ENCODE measurements at places on chromosomes 5 and 9. TPM values are rescaled to one million over a fixed set of nuclear protein-coding genes. Genes with fewer than 3 reads are reported as not detected.

DNA sequence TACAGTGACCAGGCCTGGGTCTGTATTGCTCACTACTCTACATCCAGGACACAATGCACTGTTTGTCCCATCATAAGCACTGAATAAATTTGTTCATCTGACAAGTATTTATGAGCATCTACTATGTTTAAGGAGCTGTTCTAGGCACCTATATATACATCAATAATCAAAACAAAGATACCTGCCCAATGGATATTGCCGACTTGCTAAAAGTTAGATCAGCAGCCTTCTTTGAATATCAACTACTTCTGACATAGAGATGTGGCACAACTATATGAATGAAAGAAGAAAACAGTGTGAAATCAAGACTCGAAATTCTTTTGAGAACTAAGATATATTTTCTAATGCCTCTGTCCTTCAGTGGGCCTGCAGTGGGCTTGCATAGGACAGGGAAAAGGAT, 215.7 kb downstream of the ARL15 start:
- DNase-seq, result no peak

IFNA13 gene
- total RNA-seq, result not detected

FOXD4L4 gene
- total RNA-seq, result not detected

GRCh38 chr5:43038496-43038989, 1.6 kb downstream of the ANXA2R start:
- DNase-seq, result peak; percentile 58

CBY3 gene
- total RNA-seq, result 0.67 TPM

DNA sequence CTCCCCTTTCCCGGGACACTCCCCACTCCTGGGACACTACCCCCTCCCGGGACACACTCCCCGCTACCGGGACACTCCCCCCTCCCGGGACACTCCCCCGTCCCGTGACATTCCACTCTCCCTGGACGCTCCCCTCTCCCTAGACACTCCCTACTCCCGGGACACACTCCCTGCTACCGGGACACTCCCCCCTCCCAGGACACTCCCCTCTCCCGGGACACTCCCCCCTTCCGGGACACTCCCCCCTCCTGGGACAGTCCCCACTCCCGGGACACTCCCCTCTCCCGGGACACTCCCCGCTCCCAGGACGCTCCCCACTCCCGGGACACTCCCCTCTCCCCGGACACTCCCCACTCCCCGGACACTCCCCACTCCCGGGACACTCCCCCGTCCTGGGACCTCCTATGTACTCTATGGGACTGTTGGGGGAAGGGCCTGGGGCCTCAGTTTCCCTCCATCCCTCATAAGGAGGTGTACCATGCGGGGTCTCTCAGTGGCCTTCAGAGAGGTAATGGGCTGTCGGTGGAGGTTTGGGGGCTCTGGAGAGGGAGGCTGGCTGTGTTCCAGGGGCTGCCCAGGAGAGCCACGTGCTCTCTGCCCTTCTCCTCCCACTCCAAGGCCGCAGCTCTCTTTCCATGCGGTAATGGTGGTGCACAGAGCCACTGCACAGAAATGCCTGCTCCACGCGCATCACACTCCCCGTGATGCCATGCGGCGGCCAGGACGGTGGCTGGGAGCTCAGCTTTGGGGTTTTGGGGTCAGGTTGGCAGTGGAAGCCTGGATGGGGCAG, 96.2 kb downstream of the RXRA start:
- DNase-seq, result no peak

PCDHGA6 gene
- total RNA-seq, result 0.10 TPM

GRCh38 chr9:137319739-137320551, 17.9 kb upstream of the NRARP start:
- no peak for DNase-seq

CATSPER3 gene
- 0.53 TPM for total RNA-seq

DNA sequence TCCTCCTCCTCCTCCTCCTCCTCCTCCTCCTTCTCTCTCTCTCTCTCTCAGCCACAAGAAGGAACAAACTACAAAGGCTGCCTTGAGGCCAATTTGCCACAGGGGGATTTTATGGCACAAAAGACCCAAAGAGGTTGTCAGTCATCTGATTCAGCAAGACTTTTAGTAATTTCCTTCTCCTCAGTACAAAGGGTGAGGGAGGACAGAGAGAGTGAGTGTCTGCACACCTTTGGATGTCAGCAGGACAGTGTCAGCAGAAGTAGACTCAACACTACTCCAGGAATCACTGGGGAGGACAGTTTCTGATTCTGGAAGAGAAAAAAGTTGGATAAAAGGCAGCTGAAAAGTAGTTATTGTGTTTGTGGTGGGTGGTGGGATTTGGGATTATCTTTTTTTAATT, 13.6 kb downstream of the TIMD4 start:
- no peak for DNase-seq

- no peak for DNase-seq
Measured at GRCh38 chr9:112274600-112274999, 58.8 kb downstream of the PTBP3 start.

UBQLN1 gene
- total RNA-seq, result 101 TPM

- DNase-seq, result no peak
Measured at GRCh38 chr5:154491941-154492340, 13.9 kb upstream of the HAND1 start.

- no peak for DNase-seq
Measured at GRCh38 chr9:83154087-83154736, 91.3 kb upstream of the RASEF start.

TRIP13 gene
- 33.9 TPM for total RNA-seq

SSBP2 gene
- 14.2 TPM for total RNA-seq

ALAD gene
- 21.4 TPM for total RNA-seq

- no peak for DNase-seq
Measured at GRCh38 chr9:131254626-131255025, 21.7 kb downstream of the FAM78A start.

WDR41 gene
- total RNA-seq, result 32.6 TPM

CFAP77 gene
- total RNA-seq, result not detected

- peak; percentile 25 for DNase-seq
Measured at GRCh38 chr9:113343732-113344231, 3.7 kb upstream of the WDR31 start.

RC3H2 gene
- total RNA-seq, result 27.8 TPM

- no peak for DNase-seq
Measured at GRCh38 chr5:931570-932145, 39.0 kb downstream of the TRIP13 start.

DNA sequence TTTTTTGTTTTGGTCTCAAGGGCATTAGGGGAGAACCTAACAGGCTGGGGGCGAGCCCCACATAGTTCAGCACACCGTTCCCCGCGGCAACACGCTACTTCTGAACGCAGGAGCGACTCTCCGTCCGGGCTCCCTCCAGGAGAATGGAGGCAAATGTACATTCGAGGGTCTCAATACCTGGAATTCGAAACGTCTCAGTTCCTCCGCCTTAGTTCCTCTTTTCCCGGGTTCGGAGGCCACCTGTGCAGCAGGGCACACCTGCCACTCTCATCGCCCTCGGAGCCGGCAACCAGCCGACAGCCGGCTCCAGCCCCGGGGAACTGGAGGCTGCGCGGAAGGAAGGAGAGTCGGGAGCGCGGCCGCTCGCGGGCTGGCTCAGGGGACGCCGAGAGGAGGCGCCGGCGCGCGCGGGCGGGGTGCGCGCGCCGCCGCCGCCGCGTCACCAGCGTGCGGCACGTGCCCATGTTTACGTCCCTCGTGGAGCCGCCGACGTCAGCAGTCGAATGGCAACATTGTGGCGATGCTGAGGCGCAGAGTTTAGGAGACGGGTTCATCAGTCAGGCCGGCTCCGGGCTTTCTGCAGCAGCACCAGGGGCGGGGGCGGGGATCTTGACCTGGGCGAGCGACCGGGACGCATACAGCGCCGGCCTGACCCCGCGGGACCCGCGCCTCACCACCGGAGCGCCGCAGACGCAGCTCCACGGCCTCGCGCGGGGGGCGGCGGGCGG, at the start of gene JMY:
TSS of gene JMY (plus strand) at position 498 of the 728 bp plus-strand sequence. CDS start 520 bp downstream, outside the sequence.
- DNase-seq, result peak; percentile 91

DNA sequence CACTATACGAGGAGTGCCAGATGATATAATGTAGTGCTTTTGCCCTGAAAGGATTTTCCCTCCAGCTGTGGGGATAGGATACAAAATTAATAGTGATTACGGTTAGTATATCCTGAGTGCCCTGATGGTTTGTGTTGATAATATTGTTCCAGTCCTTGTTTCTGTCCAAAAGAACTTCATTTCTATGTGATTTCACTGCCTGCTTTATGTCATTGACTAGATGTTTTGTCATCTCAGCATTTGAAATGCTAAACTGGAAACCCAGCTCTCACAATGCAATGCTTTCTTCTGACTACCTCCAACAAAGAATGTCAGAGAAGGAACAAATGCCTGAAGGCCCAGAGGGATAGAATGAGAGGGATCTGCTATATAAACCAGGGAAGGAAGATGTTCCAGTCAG, 177.8 kb downstream of the NIPBL start:
- DNase-seq, result no peak

GRCh38 chr9:96071076-96071814, 195.8 kb downstream of the ERCC6L2 start:
- peak; percentile 34 for DNase-seq

CNTNAP3B gene
- total RNA-seq, result not detected

- no peak for DNase-seq
Measured at GRCh38 chr9:87517732-87518131, 20.1 kb downstream of the DAPK1 start.

- peak; percentile 18 for DNase-seq
Measured at GRCh38 chr9:109319626-109320241, 1.1 kb downstream of the EPB41L4B start.

PCDHGA5 gene
- not detected for total RNA-seq

TXNDC8 gene
- not detected for total RNA-seq

- DNase-seq, result no peak
Measured at GRCh38 chr5:31758803-31759425, 120.0 kb downstream of the PDZD2 start.

GRCh38 chr5:181204826-181205760, at the start of gene TRIM7:
Gene TRIM7 (minus strand): TSS chr5:181205196. CDS start chr5:181205110, 86 bp downstream.
- peak; percentile 46 for DNase-seq

GARNL3 gene
- total RNA-seq, result 3.5 TPM

- no peak for DNase-seq
Measured at GRCh38 chr9:5922192-5922591, 31.5 kb downstream of the MLANA start.

Data from activated CD4-positive, alpha-beta memory T cell treated with anti-CD3 and anti-CD28 coated beads for 36 hours (primary cell).